ENCODE measurements at places on chromosomes 12 and 14. TPM values are rescaled to one million over a fixed set of nuclear protein-coding genes. Genes with fewer than 3 reads are reported as not detected.

Gene COX6A1
- 498 TPM for polyA plus RNA-seq

Gene LYZ
- polyA plus RNA-seq: 15.1 TPM

Gene LMNTD1
- not detected for polyA plus RNA-seq

Gene CMA1
- not detected for polyA plus RNA-seq

Gene ERP27
- polyA plus RNA-seq: 5.3 TPM

Gene CATSPERB
- 1.1 TPM for polyA plus RNA-seq

Gene PDZRN4
- polyA plus RNA-seq: 1.2 TPM

Gene DEPDC4
- not detected for polyA plus RNA-seq

Gene WNT5B
- 1.3 TPM for polyA plus RNA-seq

Gene FGF23
- polyA plus RNA-seq: not detected

Gene GPRC5D
- not detected for polyA plus RNA-seq

Gene C12orf50
- polyA plus RNA-seq: not detected

Gene CACNA2D4
- 0.88 TPM for polyA plus RNA-seq

Gene OR6C74
- polyA plus RNA-seq: not detected

Gene RPS6KA5
- polyA plus RNA-seq: 1.4 TPM

Gene SOAT2
- polyA plus RNA-seq: 1.5 TPM

Gene FSCB
- not detected for polyA plus RNA-seq

Gene P2RX2
- not detected for polyA plus RNA-seq

Gene SLC16A7
- polyA plus RNA-seq: 4.5 TPM

Gene RNASE1
- polyA plus RNA-seq: 86.4 TPM

Gene GARIN6
- polyA plus RNA-seq: not detected

Gene LRP1
- polyA plus RNA-seq: 223 TPM

Gene ACSM4
- not detected for polyA plus RNA-seq

Gene AMN1
- polyA plus RNA-seq: 23.7 TPM

Gene APOF
- polyA plus RNA-seq: not detected

Gene NDRG2
- polyA plus RNA-seq: 83.6 TPM
